GM23248 (cell line): ENCODE measurements at places on chromosomes 16 and 17. TPM values are rescaled to one million over a fixed set of nuclear protein-coding genes. Genes with fewer than 3 reads are reported as not detected.

DNA sequence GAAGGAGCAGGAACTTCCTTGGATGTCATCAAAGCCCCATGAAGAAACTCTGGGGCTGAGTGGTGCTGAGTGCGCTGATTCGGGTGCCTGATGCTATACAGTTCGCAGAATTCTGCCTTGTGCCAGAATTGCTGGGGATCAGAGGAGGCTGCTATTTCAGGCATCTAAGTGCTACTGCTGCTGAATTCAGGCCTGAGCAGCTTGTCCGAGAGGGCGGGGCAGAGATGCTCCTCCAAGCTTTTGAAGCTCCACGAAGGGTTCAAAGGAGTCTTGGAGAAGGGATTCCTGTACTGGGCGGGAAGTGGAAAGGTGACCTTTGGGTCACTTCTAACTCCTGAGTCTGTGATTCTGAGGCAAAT is 227.8 kb downstream of the CCDC182 start:
- H3K36me3 ChIP-seq: no peaks in the 10 kb centered on the region
- H3K27me3 ChIP-seq: no peaks in the 10 kb centered on the region
- no peak overlapping the region for H3K27ac ChIP-seq
- DNase-seq: no peak

- no peak for DNase-seq
- H3K4me3 ChIP-seq: no peak overlapping the region
- peaks cover 75% of the 10 kb centered on the region for H3K4me1 ChIP-seq
- H3K27ac ChIP-seq: no peak overlapping the region
- H3K36me3 ChIP-seq: no peaks in the 10 kb centered on the region
- H3K27me3 ChIP-seq: no peaks in the 10 kb centered on the region
Observed at GRCh38 chr17:57872536-57872935, 22.7 kb upstream of the MRPS23 start.

- DNase-seq: peak; percentile 41
- no peaks in the 10 kb centered on the region for H3K4me1 ChIP-seq
- H3K4me3 ChIP-seq: no peak overlapping the region
- H3K27me3 ChIP-seq: no peaks in the 10 kb centered on the region
- no peak overlapping the region for H3K27ac ChIP-seq
Observed at GRCh38 chr17:73210002-73210678, 17.3 kb downstream of the COG1 start.

DNA sequence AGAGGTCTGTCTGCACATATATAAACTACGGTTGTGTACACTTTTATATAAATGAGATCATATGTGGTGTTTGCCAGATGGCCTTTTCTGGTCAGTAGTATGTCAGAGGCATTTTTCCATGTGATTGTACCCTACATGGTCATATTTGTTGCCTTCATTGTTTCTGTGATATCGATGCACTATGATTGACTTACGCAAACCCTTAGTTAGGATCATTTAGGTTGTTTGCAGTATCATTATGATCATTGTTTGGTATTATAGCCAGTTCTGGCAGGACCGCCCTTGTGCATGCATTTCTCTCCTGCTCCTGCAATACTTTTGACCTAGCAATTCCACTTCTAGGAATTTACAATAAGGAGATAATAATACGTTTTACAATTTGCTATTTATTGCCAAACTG is 169.1 kb downstream of the MSI2 start:
- DNase-seq: no peak
- H3K27ac ChIP-seq: no peak overlapping the region
- no peaks in the 10 kb centered on the region for H3K36me3 ChIP-seq
- H3K4me3 ChIP-seq: no peak overlapping the region
- H3K4me1 ChIP-seq: peaks cover 19% of the 10 kb centered on the region
- no peaks in the 10 kb centered on the region for H3K27me3 ChIP-seq

DNA sequence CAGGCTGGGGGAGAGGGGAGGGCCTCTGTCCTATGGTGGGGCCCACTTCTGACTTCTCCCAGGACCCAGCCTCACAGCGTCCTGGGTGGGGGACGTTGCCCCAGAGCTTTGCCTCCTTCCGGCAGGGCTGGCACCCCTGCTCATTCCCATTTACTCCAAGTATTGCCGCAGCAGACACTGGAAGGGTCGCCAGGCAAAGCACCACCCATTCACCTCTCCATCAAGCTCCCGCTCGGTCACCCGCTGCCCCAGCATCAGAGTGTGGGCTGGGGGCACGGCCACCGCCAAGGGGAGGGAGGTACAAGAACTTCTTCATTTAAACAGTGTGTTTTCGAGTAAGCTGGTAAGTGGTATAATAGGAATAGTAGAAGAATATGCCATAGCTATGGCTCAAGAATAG is 52.8 kb upstream of the GNG13 start:
- no peaks in the 10 kb centered on the region for H3K27me3 ChIP-seq
- H3K4me3 ChIP-seq: no peak overlapping the region
- H3K4me1 ChIP-seq: no peaks in the 10 kb centered on the region
- H3K36me3 ChIP-seq: no peaks in the 10 kb centered on the region
- H3K27ac ChIP-seq: no peak overlapping the region

Gene TSPAN10
- polyA plus RNA-seq: 3.4 and 4.7 TPM in 2 replicates

DNA sequence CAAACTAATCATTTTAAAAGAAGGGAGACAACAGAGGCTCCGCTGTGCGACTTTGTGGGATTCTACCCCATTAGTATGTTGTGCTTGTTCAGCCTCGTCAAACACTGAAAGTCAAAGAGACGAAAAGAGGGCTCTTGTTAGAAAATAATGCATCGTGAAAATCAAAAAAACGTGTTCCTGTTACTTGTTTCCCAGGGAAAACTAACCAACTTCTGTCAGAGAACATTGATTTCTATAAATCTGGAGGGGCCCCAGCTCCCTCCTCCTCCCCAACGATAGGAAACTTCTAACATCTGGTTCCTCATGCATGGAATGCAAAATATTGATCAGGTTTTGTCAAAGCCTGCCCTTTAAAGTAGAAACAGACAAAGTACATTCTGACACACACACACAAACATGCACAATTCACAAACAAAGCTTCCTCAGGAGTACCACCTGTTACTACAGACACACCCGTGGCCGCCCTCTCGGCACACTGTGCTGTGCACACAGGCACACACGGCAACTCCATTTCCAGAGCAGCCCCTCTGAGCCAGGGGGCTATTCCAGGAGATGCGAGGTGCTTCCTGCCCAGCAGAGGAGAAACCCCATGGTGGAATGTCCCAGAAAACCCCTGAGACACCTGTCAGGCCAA is 151.3 kb downstream of the ZFHX3 start:
- no peak overlapping the region for H3K4me3 ChIP-seq
- H3K27me3 ChIP-seq: no peaks in the 10 kb centered on the region
- H3K4me1 ChIP-seq: no peaks in the 10 kb centered on the region
- no peaks in the 10 kb centered on the region for H3K36me3 ChIP-seq

Gene SGCA
- 1.4 and 1.8 TPM in 2 replicates for polyA plus RNA-seq

Gene TNK1
- polyA plus RNA-seq: 1.1 and 1.2 TPM in 2 replicates

Gene MAP2K6
- polyA plus RNA-seq: 0.13 and 0.43 TPM in 2 replicates

Gene CCL7
- 2.4 and 2.7 TPM in 2 replicates for polyA plus RNA-seq

GRCh38 chr17:42928714-42929496 is 28.3 kb downstream of the G6PC1 start:
- 0 out of 2 replicates have a peak overlapping the region, but pooled peaks have one; percentile 19 for H3K4me3 ChIP-seq
- peak overlapping the region; percentile 83 for H3K27ac ChIP-seq
- peak; percentile 91 for DNase-seq
- H3K4me1 ChIP-seq: peaks cover 8% of the 10 kb centered on the region

Gene AIPL1
- polyA plus RNA-seq: not detected in 2 replicates

DNA sequence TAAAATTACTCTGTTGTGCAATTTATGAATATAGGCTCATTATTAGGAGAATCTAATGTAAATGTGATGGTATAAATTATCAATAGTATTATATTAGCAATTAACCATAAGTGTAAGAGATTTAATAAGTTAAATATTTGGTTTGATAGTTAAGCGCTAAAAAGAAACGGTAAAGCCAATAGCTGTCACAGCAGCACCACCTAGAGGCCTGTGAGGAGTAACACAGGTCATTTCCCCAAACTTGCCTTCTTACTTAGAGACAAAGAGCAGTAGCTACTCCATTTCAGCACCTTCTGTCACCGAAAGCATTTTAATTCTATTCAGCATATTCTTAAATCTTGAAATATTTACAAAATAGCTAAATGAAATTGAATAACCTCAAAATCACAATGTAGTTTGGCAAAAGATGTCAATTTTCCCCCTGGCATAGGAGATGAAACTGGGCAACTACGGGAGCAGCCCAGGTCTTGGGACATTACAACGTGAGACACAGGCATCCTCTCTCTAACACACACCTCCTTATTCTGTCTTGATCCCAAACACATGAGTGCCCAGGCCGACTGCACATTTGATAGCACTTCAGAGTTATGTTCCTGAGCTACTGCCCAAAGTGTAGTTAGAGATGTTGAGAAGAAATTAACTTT is 14.3 kb upstream of the DYNLRB2 start:
- no peaks in the 10 kb centered on the region for H3K36me3 ChIP-seq
- peak; percentile 76 for DNase-seq
- no peaks in the 10 kb centered on the region for H3K27me3 ChIP-seq
- H3K27ac ChIP-seq: no peak overlapping the region
- no peak overlapping the region for H3K4me3 ChIP-seq

GRCh38 chr16:20995711-20996110 is 95.1 kb downstream of the LYRM1 start:
- no peaks in the 10 kb centered on the region for H3K36me3 ChIP-seq
- H3K4me3 ChIP-seq: no peak overlapping the region
- H3K27ac ChIP-seq: no peak overlapping the region

Gene IL34
- 0.15 TPM in 1 of 2 replicates, not detected in the other for polyA plus RNA-seq

Gene HSF5
- polyA plus RNA-seq: not detected in 2 replicates

Gene FLCN
- 7.3 and 10.0 TPM in 2 replicates for polyA plus RNA-seq

Gene MYL4
- polyA plus RNA-seq: 0.87 TPM in 1 of 2 replicates, not detected in the other

Gene CLEC19A
- polyA plus RNA-seq: not detected in 2 replicates

DNA sequence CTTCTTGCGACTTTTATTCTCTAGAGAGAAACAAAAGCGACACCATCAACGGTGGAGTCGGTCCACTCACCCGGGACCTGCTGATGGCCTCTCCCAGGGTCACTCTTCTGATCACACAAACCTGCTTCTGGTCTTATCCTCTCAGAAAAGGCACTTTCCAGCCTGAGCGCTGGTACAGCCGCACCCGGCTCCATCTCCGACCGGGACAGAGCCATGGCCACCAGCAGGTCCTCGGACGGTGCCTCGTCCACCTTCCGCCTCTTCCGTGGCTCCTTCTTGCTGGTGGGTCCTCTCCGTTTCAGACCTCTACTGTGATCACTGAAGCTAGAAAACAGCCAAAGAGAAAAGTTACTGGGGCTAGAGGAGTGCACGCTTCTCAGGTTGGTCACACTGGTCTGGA is 13.7 kb downstream of the SLX4 start:
- DNase-seq: no peak
- H3K4me3 ChIP-seq: no peak overlapping the region
- no peaks in the 10 kb centered on the region for H3K4me1 ChIP-seq

DNA sequence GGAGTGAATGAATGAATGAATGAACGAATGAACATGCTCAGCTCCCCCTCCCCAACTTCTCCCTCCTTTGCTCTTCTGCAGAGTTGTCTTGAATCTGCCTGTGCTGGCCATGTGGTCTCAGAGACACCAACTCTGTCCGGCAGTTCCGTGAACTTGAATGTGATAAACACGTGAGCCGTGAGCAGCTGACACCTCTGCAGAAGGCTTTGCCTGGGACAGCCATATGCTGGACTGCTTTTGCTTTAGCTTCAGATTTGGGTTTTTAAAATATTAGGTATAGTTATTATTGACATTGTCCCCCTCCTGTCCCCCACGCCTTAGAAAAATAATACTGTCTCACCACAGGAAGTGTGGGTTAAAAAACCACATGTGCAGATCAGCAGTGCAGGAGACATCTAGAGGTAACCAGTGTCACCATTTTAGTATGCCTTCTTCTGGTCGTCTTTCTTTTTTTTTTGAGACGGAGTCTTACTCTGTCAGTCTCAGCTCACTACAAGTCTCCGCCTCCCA is 83.8 kb downstream of the ABCC1 start:
- H3K27ac ChIP-seq: no peak overlapping the region
- no peak for DNase-seq
- peaks cover 12% of the 10 kb centered on the region for H3K4me1 ChIP-seq
- no peak overlapping the region for H3K4me3 ChIP-seq

DNA sequence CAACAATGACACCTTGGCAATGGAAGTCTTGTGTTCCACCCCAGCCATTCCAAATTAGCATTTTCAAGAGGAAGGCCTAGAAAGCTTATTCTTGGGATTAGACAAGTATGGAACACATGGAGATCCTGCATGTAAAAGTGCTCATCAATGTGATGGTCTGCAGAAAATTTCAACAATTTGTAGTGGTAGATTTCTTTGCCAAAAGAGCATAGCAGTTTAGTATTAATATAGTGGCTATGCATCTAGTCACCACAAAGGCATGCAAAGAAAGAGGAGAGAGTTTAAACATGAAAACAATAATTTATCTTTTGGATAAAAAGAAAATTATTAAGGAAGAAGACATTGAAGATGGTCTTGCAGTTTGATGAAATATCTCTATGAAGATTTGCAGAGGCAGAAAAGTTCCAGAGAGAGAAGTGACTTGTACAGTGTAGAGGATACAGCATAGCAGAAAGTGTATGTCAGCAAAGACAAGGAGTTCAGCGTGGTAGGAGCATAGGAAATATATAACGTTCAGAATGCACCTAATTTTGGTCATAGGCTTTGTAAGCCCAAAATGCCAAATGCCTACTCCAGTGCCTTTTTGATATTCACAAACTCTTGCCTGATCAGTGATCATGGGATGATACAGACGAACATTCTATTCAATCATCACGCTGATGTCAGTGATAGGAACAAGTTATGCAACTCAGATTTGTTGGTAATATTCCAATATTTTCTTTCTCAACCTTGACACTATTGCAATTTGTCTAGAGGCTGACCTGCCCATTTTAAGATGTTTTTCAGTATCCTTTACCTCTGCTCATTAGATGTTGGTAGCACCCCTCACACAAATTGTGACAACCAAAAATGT is 727.9 kb upstream of the SOX9 start:
- no peak overlapping the region; the same call in 1 of the 2 replicates for H3K4me3 ChIP-seq
- H3K36me3 ChIP-seq: no peaks in the 10 kb centered on the region
- H3K4me1 ChIP-seq: peaks cover 15% of the 10 kb centered on the region
- H3K27me3 ChIP-seq: no peaks in the 10 kb centered on the region
- peak overlapping the region; percentile 39 for H3K27ac ChIP-seq

Gene MEAK7
- polyA plus RNA-seq: 62.0 and 62.7 TPM in 2 replicates

Gene RAB37
- polyA plus RNA-seq: not detected in 2 replicates

- DNase-seq: no peak
- no peaks in the 10 kb centered on the region for H3K36me3 ChIP-seq
- no peak overlapping the region for H3K27ac ChIP-seq
- H3K4me3 ChIP-seq: no peak overlapping the region
Observed at GRCh38 chr17:58244963-58245362, 6.6 kb downstream of the LPO start.

- no peak overlapping the region for H3K4me3 ChIP-seq
- H3K27ac ChIP-seq: no peak overlapping the region
- H3K4me1 ChIP-seq: peaks cover 24% of the 10 kb centered on the region
- H3K27me3 ChIP-seq: no peaks in the 10 kb centered on the region
Observed at GRCh38 chr17:72460711-72461110, 339.9 kb downstream of the SOX9 start.

Gene KRT9
- not detected in 2 replicates for polyA plus RNA-seq

Gene NHLRC4
- 0.20 TPM in 1 of 2 replicates, not detected in the other for polyA plus RNA-seq

Gene CA5A
- polyA plus RNA-seq: not detected in 2 replicates
